ENCODE measurements at places on chromosomes 5 and 9.
A peak's percentile ranks its signal among the peaks of the same experiment; 100 is the strongest.

DNA sequence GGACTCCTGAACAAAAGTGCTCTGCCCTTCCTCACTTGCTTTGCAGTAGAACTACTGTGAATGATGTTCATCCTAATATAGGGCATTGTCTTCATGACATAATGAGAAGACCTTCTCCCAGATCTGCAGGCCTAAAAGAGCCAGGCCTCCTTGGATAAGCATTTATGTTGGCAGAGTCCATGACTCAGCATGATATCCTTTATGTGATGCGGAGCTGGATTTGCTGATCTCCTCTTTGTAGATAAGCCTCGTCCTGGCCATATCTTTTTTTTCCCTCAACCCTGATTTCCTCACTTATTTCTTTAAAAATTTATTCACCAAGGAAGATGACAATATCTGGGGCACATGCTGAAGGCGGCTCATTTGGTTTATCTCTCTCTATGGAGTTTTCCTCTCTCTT lies 62.4 kb upstream of the TAS2R1 start:
- DNase-seq, result no peak

- no peak for DNase-seq
Measured at GRCh38 chr9:105639936-105640335, 22.3 kb upstream of the TAL2 start.

DNA sequence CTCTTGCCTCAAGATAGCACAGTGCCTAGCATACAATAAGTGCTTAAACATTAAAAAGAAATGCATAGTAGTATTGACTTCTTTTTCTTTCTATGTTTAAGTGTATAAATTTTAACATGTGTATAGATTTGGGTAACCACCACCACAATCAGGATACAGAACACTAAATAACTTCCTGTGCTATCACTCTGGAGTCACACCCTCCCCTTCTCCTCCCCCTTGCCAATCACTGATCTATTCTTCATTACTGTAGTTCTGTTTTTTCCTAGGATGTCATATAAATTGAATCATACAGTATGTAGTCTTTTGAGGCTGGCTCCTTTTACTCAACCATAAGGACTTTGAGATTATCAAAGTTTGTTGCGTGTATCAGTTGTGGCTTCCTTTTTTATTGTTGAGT lies 68.5 kb downstream of the OSTF1 start:
- DNase-seq, result no peak

DNA sequence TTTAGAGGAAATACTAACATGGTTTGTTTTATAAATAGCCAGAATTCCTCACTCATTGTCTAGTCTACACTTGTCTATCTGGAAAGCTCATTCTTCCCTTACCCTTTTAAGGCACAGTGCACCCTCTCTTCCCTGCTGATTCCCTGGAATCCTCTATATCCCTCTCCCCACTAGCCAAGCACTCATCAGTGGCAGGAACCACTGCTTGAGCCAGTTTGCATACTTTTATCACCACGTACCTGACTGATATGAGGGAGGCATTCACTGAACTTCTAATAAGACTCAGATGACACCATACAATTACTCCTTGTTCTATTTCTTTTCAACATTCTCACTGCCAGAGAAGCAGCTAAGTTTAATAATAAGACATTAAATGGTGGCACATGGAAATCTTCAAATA lies 134.9 kb downstream of the EFNA5 start:
- DNase-seq, result no peak

DNA sequence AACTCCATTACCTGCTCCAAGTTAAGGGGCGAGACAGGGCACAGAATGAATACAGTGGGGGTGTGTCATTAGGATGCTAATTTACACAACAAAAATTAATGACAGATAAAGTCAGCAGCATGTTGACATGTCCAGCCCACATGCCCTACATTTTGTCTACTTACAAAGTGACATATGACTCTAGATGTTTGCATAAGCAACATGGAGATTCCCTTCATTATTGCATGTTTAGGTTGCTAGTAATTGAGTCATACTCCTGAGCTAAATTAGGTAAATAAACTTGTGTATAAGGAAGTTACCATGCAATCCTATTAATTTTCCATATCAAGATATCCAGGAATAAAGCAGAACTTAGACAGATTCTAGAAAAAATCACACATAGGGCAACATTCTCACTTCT lies 232.2 kb downstream of the PDE4D start:
- no peak for DNase-seq

DNA sequence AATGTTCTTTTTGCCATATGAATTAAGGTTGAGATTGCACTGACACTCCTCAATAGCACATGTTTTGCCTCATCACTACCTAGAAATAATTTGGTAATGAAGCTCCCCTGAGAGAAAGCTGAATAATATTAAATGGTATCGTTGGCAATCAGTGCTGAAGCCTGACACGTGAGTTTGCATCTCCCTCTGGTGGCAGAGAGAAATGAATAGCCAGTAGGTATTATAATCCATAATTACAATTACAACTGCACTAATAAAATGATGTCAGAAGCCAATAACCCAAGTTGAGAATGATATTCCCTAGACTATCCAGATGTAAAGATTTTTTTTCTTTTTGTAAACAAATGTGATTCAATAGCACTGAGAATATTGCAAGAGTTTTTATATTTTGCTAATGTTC lies 700.3 kb downstream of the PTPRD start:
- no peak for DNase-seq

- DNase-seq, result no peak
Measured at GRCh38 chr5:100654895-100655294, 119.7 kb downstream of the FAM174A start.

DNA sequence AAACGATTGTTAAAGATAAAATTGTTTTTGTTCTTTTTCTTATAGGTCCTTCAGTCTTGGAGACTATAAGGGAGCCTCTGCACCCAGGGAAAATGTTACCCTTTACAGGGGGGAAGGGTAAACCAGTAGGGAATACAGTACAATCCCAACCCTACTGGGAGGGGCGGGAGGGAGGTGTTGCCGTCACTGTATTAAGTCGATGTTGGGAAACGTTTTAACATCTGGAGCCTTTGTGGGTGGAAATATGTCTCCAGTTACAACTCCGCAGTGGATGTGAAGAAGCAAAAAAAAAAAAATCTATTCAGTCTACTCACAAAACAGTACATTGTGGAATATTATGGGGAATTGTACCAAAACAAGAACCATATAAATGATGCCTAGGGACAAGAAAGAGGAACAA lies 47.2 kb upstream of the FCHO2 start:
- no peak for DNase-seq

DNA sequence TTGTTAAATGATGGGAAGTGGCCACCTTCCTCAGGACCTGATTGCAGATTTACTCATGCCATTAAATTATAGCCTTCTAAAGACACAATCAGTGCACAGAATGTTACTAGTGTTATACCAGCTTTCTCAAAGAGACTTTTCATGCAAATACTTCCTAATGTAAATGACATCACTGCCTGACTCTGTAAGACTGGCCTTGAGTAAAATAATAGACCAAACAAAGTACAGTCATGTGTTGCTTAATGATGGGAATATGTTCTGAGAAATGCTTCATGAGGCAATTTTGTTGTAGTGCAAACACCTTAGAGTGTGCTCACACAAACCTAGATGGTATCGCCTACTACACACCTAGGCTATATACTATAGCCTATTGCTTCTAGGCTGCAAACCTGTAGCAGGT lies 17.0 kb upstream of the C1QTNF3 start:
- no peak for DNase-seq

GRCh38 chr5:139178935-139179334 lies 19.2 kb downstream of the SIL1 start:
- no peak for DNase-seq

GRCh38 chr9:34594177-34594576 lies 4.7 kb upstream of the CNTFR start:
- DNase-seq, result no peak

GRCh38 chr9:5073701-5074100 lies 88.6 kb downstream of the JAK2 start:
- DNase-seq, result no peak

- no peak for DNase-seq
Measured at GRCh38 chr9:83484990-83485389, 53.2 kb downstream of the FRMD3 start.

GRCh38 chr5:130549884-130550561 lies 615.0 kb downstream of the HINT1 start:
- no peak for DNase-seq

DNA sequence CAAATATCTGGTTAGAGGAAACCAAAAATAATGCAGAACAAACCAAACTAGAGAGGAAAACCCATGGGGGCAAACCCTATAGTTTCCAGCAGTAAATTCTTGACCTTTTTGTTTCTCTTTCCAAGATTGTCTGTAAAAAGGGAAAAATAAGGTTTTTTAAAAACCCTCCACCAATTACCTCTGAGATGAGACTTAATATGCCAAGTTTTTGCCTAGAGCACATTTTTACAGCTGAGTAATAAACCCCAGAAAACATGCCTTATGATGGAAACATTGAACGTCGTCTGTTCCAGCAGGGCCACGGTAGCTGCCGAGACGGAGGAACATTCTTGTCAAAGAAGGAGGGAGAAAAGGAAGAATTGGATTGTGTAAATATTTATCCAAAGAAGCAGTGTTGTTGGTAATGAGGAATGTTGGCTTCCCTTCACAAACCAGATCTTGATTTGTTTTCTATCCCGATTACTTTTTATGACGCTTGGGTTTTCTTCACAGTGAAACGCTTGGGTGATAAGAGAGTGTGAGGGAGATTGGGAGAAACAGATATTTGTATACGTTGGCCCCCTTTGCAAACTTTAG lies 17.3 kb upstream of the MSX2 start:
- no peak for DNase-seq

DNA sequence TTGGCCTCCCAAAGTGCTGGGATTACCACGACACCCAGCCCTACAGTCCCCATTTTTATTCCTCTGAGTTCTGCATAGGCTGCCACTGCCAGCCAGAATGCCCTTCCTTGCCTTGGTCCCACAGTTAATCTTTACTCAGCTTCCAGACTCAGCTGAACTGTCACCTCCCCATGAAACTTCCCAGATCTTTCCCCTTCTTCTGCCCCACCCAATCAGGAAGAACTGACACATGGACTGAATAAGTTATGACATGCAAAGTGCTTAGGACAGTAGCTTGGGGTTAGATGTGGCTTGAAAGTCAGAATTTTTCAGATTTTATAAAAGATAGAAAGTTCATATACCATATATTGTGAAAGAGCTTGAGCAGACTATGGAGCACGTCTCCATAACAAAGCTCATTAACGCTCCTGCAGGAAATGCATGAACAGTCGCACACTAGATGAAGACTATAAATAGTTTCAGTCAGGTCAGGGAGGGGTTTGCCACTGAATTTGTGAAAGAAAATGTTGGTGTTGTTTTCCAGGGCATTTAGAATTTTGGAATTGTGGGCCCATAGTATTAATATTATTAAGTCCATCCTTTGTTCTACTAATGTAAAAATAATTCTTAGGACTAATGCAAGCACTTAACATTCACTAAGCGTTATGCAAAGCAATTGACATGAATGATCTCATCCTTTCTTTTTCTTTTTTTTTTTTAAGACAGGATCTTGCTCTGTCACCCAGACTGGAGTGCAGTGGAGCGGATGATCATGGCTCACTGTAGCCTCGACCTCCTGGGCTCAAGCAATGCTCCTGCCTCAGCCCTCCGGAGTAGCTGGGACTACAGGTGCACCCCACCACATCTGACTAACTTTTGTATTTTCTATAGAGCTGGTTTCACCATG lies 36.1 kb upstream of the DENND1A start:
- DNase-seq, result no peak

DNA sequence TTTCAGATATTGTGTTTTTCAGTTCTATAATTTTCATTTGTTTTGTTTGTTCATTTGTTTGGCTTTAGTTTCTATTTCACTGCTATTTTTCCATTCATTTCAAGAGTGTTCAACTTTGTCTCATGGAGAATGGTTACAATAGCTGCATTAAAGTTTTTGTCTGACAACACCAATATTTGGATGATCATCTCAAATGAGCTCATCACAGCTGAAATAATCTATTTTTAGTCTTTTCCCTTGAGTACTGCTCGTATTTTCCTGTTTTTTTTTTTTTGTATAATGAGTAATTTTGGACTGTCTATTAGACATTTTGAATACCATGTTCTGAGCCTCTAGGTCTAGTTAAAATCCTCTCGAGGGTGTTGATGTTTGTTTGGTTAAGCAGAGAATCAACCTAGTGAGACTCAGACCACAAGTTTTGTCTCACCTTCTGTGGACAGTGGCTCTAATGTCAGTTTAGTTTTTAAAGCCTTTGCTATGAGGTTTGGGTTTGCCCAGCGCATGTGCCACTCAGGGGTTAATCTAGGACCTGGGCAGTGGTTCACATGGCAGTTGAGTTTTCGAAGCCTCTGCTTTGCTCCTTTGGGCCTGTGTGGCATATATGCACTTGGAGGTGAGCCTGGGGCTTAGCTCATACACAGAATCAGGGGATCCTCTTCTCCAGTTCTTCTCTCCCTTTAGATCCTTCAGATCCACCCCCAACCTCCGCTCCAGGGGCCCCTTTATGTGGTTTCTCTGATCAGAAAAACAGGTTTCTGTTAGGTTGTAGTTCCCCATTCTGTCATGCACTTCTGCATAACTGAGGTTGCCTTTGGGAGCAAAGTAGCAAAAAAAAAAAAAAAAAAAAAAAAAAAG lies 79.8 kb downstream of the ARSB start:
- no peak for DNase-seq

DNA sequence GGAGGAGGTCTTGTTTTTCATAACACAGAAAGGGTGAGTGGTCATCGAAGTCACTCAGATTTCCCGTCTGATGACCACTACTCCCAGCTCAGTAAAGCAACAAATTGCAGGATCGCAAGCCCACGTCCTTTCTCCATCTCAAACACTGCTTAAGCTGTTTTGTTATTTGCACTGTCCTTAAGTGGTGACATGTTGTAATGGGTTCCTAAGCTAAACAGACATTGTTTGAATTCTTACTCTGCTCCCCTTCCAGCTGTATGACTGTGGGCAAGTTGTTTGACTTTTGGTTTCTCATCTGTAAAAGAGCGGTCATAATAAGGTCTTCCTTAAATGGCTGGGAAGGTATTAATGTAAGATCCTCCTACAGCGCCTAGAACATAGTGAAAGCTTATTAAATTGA lies 62.8 kb upstream of the EQTN start:
- no peak for DNase-seq

- no peak for DNase-seq
Measured at GRCh38 chr9:127370672-127371648, 26.0 kb upstream of the SLC2A8 start.

DNA sequence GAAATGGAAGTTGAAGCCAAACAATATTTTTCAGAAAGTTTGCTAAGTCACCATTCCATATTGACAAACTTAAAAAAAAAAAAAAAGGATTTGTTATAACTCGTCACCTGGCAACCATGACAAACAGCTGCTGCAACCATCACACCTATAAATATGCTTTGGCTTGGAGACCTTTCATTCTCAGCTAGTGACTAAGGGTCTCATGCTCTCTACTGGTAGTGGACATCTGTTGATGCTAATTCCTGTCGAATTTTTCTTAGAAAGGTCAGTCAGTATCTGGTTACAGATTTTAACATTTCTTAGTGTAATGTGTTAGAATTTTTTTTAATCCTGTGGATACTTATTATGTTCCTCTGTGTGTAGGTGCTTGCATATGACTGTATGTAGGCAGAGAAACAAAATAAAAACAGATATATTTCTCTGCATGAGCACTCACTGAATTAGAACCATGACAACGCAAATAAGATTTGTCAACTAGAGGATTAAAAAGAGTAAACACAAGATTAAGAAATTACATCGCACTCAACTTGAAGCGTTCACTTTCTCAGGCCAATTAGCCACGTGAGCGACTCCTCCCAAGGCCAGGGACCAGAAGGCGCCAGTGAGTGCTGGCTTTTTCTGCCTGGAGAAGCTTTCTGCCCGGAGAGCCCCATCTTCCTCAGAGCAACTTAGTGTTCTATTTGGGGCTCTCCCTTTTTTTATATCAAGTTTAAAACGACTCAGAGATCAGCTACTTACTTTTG lies 27.0 kb upstream of the ZNF622 start:
- peak; percentile 38 for DNase-seq
